Activated CD8-positive, alpha-beta memory T cell treated with anti-CD3 and anti-CD28 coated beads, Interleukin-2, amount 50 U/mL, for 48 hours (primary cell): ENCODE measurements at places on chromosomes 2 and 18.

DNA sequence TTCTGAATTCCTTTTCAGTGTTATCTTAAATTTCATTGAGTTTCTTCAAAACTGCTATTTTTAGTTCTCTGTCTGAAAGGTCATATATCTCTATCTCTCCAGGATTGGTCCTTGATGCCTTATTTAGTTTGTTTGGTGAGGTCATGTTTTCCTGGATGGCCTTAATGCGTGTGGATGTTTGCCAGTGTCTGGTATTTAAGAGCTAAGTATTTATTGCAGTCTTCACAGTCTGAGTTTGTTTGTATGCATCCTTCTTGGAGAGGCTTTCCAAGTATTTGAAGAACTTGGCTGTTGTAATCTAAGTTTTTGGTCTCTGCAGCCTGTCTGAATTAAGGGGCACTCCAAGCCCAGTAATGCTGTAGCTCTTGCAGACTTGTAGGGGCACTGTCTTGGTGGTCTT lies 249.3 kb downstream of the ZNF385B start:
- DNase-seq: no peak

- DNase-seq: no peak
Observed at GRCh38 chr2:174331595-174332216, 3.0 kb upstream of the SP9 start.

GRCh38 chr2:218285604-218286003 lies 6.7 kb downstream of the TMBIM1 start:
- no peak for DNase-seq

GRCh38 chr2:202278036-202278760 lies 12.6 kb downstream of the NOP58 start:
- no peak for DNase-seq

DNA sequence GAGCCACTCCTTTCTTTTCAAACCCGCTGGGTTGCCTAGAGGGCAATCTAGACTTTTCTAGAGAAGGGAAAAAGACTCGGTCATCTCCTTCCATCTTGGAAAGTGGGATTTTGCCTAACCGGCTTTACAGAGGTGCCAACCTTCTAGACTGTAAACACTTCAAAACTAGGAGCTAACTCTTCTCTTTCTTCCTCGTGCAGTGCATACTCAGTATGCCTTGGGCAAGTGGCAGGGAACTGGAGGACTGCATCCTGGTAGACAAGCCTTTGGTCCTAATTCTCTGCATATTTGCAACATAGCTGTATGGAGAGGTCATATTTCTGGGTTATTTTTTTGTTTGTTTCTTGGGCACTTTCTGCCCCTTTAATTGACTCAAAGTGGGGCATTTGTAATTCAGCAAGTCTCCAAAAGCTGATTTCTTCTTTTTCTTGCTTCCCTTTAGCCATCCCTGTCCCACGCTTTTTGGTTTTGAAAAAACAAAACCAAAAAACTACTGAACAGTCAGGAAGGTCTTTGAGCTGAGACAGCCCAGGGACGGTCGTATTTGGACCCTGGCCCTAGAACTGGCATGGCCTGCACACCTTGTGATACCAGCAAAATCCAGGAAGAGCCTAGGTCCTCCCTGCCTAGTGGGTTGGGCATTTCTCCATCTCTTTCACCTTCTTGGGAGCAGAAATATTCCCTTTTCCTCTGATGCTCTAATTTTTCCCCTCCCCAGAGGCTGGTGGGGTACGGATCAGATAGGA lies 5.8 kb upstream of the GATA6 start:
- no peak for DNase-seq

DNA sequence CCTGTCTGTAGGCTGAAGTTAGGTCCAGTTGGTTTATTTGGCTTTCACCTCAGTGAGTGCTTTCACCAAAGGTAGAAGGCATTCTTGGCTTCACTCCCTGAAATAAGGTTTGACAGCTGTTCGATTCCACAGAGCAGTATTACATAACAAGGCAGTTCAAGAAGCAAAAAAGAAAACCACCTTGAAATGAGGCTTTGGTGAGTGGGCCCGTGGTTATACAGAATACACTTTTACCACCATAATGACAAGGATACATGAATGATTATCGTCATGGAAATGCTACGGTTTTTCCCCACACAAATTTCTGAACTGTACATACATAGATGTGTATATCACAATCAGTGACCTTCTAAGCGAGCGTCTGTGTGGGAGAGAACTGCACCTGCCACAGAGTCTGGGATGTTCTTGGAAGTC lies 80.0 kb upstream of the CHRNA1 start:
- DNase-seq: no peak

DNA sequence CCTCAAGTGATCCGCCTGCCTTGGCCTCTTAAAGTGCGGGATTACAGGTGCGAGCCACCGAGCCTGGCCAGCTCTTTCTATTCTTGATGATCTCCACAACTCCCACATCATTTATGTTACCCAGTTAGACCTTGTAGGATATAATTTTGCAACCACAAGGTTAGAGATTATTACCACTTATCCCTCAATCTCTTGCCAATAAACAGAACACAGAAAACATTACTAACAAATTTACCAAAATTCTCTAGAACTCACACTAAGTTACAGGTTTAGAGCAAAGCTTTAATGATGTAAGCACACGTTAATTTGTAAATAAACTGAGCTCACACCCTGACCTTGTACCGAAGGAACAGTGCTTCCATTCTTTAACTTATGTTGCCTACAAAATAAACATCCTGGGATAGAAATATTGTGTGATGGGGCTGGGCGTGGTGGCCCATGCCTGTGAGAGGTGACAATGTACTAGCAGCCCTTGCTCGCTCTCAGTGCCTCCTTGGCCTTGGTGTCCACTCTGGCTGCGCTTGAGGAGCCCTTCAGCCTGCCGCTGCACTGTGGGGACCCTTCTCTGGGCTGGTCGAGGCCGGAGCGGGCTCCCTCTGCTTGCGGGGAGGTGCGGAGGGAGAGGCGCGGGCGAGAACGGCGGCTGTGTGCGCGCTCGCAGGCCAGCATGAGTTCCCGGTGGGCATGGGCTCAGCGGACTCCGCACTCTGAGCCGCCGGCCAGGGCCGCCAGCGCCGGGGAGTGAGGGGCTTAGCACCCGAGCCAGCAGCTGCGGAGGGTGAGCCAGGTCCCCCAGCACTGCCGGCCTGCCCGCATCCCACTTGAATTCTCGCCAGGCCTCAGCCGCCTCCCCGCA lies 42.1 kb upstream of the ITSN2 start:
- no peak for DNase-seq

DNA sequence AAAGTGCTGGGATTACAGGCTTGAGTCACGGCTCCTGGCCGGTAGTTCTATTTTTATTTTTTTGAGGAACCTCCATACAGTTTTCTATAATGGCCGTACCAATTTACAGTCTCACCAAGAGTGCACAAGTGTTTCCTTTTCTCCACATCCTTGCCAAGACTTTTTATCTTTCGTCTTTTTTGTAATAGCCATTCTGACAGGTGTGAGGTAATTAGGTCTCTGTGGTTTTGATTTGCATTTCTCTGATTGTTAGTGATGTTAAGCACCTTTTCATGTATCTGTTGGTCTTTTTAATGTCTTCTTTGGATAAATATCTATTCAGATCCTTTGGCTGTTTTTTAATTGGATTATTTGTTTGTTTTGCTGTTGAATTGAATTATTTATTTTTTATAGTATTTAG lies 9.3 kb downstream of the ARMC9 start:
- DNase-seq: no peak

DNA sequence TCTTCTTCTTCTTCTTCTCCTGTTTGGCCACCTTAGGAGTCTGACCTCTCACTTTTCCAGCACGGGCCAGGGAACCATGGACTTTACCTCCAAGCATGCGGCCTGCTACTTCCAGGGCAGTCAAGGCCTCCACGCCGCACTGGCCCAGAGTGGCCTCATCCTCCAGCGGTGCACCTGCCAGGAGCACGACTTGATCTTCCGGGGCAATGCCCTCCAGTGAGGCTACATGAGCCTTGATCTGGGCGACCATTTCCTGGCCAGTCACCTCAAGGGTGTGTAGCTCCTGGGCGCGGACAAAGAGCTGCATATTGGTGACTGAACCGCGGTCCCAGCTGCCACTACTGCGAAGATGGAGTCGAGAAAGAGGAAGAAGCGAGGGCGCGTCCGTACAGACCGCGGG lies 67.1 kb downstream of the DIPK1C start:
- DNase-seq: no peak

GRCh38 chr2:96531872-96532505 lies 4.6 kb upstream of the ARID5A start:
- DNase-seq: peak; percentile 87

GRCh38 chr2:120425014-120425413 lies 79.1 kb downstream of the INHBB start:
- peak; percentile 15 for DNase-seq

DNA sequence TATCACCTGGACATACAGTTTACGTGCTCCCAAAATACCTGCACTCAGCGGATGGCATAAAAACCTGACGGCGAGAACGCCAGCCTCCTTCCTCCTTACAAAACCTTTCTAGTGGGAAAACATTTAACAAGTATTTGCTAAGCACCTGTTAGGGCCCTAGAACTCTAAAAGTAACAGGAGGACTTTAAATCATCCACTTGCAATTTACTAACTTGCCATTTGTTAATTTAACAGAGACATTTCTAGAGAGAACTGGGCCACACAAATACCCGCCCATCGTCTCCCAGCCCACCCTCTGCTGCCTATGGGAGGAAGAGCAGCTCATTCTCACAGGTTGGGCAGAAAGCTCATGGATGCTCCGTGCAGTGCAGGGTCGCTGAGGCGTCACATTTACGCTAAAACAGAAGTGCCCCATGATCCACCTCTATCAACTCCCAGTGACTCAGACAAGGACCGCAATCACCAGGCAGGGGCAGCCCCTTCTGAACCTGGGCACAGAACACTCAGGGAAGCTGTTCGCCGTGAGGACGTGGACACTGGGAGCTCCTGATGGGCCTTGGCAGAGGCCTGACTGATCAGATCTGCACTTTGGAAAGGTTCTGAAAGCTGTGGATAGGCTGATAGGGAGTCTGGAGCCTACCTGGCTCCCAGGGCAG lies 106.9 kb downstream of the HDAC4 start:
- peak; percentile 72 for DNase-seq

DNA sequence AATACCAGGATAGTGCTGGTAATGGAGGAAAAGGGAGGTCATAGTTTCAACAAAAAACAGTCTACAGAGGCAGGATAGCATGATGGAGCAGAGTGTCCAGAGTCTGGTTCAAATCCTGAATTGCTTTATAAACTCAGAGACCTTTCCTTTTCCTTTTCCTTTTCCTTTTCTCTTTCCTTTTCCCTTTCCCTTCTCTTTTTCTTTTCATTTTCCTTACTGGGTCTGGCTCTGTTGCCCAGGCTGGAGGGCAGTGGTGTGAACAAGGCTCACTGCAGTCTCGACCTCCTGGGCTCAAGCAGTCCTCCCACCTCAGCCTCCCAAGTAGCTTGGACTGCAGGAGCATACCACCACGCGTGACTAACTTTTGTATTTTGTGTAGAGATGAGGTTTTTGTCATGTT lies 31.7 kb downstream of the GIGYF2 start:
- no peak for DNase-seq
